ENCODE measurements at places on chromosomes 11 and 22.

DNA sequence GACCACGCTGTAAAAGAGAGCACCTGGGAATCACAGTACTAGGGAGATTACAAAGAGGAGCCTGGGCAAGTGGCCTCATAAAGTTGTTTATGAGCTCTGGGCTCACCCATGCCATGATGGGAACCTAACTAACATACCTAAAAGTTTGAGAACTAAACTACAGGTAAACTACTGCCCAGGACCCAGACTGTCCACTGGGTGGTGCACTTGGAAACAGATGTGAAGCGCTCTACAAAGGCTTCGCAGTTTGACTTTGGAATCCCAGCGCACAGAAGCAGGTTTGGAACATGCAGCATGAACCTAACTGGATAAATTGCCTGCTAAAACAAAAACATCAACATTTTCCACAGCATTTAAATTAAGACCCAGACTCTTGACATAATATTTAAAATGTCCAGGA, 418.6 kb downstream of the FAM181B start:
- DNase-seq = peak; percentile 6

DNA sequence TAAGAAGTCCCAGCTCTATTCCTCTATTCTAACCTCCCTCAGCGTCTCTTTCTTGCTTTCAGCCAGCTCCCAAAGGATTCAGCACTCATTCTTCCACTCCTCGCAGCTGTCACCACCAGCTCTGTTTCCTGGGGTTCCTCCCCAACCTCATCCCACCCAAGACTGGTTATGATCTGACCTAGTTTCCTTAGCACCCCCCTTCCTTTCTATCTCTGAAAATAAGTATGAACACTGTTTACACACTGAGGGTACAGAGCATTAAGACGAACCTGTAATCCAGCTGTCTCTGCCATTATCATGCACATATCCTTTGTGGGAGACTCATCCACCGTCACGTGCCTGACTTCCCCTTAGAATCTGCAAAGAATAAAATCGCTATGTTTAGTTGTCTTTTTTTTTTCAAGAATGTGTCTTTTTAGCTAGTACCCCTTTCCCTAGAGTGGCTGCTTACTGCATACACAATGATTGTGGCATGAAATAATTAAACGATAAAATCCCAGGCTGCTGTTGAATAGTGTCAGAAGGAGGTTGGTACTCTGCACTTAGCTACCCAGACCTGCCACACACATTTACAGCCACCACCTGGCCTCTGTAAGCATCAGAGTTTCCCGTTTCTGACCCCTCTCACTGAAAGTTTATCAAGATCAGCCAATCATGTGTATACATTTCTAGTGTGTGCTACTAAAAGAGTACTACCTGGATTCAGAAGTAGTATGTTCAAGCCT, 26.9 kb upstream of the CSTF3 start:
- peak; percentile 44 for DNase-seq

GRCh38 chr22:18109410-18110193, 1.0 kb upstream of the TUBA8 start:
- DNase-seq = no peak

GRCh38 chr11:12691473-12691872, 17.3 kb downstream of the TEAD1 start:
- DNase-seq = no peak

- no peak for DNase-seq
Measured at GRCh38 chr11:106178361-106178760, 100.9 kb downstream of the AASDHPPT start.

- peak; percentile 74 for DNase-seq
Measured at GRCh38 chr11:102603091-102603490, 22.0 kb downstream of the MMP20 start.

GRCh38 chr22:33429281-33429680, 371.1 kb upstream of the SYN3 start:
- DNase-seq = no peak

DNA sequence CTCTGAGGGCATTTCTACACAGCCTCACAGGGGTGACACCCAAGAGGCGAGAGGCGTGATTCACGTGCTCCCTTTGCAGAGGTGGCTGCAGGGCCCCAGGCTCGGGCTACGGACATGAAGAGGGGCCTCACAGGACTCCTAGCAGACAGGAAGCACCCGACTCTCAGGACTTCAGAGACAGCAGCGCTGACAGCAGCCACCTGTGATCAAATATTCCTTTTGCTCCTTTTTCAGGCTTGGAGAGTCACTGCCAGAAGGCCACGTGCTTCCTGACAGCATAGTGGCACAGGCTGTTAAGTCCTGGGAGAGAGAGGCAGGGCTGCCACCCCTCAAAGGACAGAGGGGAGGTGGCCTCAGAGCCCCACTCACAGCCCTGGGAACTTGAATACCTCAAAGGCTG, 348.9 kb downstream of the CADM1 start:
- DNase-seq = no peak
